HT-29 (cell line): ENCODE measurements at places on chromosomes 7 and 10.

DNA sequence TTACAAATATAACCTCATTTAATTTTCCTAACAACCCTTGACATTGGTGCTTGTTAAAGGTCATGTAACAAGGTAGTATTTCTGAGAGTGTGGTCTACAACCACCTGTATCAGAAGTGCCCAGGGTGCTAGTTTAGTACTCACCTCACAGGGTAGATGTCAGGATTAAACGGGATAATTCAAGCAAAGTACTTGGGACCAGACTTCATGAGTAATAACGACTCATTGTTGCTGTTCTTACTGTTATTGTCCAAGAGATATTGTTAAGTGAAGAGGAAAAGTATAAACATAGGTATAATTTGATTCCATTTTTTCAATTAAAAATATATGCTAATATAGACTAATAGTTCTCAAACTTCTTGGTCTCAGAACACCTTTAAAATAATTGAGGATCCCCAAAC lies 179.3 kb downstream of the WNT2 start:
- no peak for DNase-seq

GRCh38 chr7:138875794-138876193 lies 77.8 kb upstream of the ATP6V0A4 start:
- no peak for DNase-seq

- DNase-seq: no peak
Measured at GRCh38 chr10:52348037-52348564, 34.0 kb downstream of the DKK1 start.

GRCh38 chr10:5589011-5589660 lies 64.4 kb downstream of the CALML3 start:
- DNase-seq: no peak

- peak; percentile 74 for DNase-seq
Measured at GRCh38 chr10:49837051-49837478, 74.9 kb upstream of the OGDHL start.

- DNase-seq: no peak
Measured at GRCh38 chr7:83365746-83366145, 203.1 kb upstream of the PCLO start.

GRCh38 chr10:123156078-123156477 lies 1.9 kb downstream of the BUB3 start:
- DNase-seq: no peak

- DNase-seq: no peak
Measured at GRCh38 chr10:49347827-49348226, 48.1 kb downstream of the DRGX start.

DNA sequence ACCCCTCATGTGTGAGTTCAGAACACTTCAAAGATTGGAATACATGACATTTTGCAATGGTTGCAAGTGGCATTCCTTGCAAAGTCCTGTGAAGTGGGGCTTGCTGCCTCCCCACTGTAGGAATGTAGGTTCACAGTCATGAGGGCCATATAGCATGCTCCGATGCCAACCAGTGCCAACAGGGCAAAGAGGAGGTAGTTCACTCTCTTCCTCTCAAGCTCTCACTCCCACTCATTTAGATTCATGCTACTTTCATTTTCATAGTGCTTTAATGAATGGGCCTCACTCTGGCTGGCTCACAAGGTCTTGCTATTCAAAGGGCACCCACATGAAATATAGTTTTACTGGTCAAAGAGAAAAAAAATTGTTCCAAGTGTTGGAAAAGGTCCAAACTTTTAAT lies 169.9 kb upstream of the AOAH start:
- DNase-seq: no peak

DNA sequence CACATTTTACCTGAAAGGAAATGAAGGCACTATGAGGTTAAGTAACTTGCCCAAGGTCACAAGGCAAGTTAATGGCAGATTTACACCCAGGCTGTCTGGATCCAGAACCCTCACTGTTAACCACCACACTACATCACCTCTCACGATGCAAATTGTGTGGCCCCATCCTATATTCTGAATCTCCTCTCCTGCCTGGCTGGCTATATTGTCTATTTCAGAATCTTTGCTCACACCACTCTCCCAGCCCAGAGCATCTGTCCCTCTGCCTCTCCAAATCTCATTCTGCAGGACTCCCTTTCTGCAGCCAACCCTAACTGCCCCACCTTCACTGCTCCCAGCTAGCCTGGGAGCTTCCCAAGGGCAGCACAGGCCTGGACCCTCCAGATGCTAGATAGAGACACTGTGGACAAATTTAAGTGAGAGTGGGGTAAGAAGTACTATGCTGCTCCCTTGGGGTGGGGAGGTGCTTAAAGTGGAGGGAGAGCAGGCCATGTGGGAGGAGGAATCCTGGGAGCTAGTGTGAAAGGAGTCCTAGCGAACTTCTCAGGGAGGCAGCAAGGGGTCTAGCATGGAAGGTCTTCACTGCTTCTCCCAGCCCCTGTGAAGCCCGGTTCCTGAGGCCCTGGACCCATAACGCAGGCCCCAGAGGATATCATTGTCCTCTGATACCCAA lies 786 bp downstream of the CUEDC2 start:
- peak; percentile 14 for DNase-seq

DNA sequence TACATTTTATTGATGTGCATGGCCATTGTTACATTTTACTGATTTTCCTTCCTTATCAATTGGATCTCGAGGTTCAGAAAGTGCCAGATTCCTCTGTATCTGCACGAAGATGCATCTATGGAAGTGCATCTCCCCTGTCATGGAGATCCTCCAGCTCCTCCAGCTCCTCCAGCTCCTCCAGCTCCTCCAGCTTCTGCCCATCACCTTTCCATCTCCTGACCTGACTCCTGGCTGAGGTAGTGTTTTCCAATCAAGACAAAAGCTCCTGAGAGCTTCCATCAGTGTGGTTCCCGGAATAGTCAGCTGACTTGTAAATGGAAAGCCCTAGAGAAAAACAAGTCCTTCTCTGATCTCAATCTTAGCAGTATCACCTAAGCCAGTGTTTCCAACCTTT lies 90.8 kb upstream of the KLF6 start:
- no peak for DNase-seq

DNA sequence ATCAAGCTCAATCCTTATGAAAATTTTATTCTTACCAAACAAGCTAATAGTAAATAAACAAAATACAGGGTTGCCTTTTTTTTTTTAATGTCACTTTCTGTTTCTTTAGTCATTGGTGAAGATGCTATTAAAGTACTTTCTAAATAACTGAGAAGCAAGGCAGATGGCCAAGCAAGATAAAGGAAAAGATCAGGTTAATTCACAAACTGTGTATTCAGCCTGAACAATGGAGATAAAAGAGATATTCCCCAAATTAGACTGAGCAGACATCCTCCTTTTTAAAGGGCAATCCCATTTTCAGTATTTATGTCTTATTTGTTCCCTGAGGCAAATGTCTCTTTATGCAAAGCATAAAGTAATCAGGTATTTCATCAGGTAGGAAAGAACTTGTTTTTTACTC lies 23.1 kb upstream of the XRCC2 start:
- no peak for DNase-seq

DNA sequence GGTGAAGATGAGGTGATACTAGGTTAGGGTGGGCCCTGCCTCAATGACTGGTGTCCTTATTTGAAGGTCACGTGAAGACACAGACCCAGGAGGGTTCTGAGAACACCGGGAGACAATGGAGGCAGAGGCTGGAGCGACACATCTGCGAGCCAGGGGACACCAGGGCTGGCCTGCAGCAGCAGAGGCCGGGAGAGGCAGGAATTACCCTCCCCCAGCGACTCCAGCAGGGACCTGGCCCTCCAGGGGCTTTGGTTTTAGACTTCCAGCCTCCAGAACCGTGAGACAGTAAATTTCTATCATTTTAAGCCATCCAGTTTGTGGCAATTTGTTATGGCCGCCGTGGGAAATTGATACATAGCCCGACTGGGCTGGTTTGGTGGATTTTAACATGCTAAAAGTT lies 152.2 kb downstream of the DNAJB6 start:
- no peak for DNase-seq

- no peak for DNase-seq
Measured at GRCh38 chr10:130337696-130338635, 201.8 kb downstream of the GLRX3 start.

DNA sequence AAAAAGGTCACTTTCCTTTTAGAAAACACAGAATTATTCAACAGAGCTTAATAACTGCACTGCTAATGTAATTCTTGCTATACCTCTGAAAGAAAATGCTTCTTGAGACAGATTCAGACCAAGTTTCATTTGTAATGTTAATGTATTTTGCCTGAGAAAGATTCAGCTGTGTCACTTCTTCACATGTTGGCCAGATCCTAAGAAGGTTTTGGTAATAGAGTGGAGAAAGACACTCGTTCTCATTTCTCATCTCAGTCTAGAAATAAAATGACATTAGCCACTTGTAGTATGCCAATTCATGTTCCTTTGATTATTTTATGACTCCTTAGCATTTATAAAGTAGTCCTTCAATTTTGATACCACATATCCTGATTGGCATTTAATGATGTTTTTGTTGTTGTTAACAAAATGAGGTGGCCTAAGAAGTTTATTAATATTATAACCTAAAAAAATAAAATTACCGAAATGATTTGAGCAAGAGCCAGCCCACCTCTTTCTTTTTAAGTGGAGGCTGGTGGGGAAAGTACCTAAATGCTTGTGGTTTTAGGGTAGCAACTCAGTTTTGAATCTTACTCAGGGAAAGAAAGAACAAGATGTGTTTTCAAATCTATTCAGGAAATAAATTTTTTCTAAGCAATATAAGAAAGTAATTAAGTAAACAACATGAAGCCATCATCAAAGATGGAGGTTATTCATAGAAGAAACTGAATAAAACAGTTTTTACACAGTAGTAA lies 16.4 kb upstream of the ELAPOR2 start:
- DNase-seq: no peak

DNA sequence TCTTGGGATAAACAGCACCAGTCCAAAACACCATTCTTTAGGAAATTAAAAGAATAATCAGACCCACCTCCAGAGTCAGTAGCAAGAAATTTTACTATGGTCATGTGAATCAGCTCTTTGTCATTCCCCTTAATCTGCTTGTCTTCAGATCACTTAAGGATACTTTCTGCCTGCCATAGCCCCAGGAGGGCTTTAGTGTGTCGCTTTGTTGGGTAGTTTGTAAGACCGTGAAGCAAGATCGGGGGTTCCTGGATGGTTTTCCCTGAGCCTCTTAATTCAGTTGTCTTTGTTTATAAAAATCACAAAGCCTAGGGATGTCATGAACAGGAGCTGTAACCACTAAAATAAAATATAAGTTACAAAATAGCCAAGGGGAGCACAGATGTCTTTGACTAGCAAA lies 223.6 kb downstream of the RELN start:
- no peak for DNase-seq

DNA sequence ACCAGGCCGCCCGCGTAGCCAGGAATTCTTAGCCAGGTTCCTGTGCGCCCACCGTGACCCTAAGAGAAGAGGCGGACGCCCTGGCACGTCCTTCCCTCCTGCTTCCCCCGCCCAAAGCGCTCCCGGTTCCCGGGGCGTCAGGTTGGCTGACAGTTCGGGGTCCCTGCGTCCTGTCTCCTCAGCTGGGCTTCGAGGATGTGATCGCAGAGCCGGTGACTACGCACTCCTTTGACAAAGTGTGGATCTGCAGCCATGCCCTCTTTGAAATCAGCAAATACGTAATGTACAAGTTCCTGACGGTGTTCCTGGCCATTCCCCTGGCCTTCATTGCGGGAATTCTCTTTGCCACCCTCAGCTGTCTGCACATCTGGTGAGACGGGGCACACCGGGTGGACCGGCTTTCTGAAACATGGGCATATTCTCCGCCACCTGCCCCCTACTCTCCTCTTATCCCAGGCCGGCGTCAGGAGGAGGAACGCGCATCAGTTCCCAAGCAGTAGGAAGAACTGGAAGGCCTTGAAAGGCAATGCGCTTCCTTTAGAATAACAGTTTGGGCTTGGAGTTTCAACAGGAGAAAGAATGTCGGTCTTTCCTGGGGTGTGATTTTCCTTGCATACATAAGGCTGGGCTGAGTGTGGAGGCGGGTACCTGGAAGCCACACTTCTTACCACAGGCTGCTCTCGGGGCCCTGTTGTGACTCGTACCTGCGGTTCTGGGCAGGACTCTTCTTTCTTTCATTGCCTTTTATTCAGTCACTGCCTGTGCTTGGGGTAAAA lies 728 bp downstream of the CAV2 start:
- DNase-seq: peak; percentile 52
